GM12891 (cell line): ENCODE measurements at places on chromosomes 3 and 15.

DNA sequence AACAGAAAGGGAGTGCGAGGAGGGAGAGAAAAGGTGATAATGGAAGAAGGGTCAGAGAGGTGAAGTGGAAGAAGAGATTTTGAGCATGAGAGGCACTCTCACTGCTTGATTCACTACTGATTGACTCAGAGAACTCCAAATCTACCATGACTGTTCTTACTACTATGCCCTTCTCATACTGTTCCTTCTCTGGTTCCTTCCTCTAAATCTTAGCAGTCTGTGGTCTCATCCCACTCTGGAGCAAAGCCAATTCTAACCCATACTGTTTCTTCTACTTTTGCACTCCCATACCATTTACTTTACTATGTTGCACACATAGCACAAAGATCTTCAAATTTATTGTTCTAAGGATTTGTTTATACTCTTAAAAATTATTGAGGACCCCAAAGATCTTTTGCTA is 100.8 kb downstream of the DTWD1 start:
- no peak for DNase-seq

- peak; percentile 14 for DNase-seq
Observed at GRCh38 chr3:157532529-157533297, 29.5 kb upstream of the VEPH1 start.

- no peak for DNase-seq
Observed at GRCh38 chr15:68817304-68818065, 3.2 kb downstream of the ANP32A start.

DNA sequence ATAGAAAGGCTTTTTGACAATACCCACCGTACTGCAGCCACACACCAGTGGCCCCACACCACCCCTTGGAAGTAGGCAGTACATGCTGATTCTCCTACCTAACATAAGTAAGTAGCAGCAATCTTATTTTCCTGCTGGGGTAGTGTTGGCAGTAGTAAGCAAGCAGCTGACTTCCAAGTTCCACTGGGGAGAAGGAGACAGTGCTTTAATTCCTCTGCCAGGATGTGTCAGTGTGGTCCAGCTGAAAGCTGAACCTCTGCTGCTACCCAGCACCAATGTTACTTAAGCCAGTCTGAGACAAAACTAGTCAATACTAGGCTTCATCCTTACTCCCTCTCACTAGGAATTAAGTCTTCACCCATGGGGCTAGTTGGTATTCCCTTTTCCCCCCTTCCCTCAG is 74.7 kb downstream of the DZIP3 start:
- no peak for DNase-seq

DNA sequence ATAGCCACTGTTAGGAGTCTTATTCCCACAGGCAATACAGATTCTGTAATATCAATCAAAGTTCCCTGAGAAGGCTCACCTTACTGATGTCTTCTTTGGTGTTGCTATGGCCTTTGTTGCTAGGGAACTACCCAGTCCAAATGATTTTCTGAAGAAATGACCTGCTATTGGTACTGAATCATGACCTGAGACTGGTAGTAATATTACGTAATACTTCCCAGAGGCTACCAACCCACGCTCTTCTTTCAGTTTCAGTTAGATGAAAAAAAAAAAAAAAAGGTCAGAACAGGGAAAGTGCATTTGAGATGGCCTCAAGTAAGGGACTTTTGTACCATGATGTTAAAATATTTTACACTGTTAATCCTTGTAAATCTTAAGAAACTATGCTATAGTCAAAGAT is 1092.5 kb upstream of the EPHA6 start:
- DNase-seq = no peak

DNA sequence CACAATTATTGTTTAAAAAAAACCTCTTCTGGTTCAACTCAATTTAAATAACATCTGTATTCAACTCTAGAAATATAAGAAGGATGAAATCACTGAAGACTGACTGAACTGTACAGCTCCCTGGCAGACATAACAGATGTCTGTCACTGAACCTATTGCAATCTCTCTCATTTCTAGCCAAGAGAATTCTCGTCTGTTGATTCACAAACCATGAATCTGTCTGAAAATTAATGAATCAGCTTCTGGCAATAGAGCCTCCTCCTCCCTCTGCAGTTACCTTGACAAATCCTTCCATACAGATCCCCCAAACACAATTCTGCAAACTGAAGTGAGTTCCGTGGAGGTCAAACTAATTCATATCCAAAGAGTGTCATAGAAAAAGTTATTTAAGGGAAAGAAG is 561.4 kb downstream of the PYDC2 start:
- no peak for DNase-seq

GRCh38 chr3:179743913-179744312 is 91.1 kb downstream of the USP13 start:
- DNase-seq = no peak

- no peak for DNase-seq
Observed at GRCh38 chr3:16395212-16395611, 118.3 kb downstream of the RFTN1 start.

DNA sequence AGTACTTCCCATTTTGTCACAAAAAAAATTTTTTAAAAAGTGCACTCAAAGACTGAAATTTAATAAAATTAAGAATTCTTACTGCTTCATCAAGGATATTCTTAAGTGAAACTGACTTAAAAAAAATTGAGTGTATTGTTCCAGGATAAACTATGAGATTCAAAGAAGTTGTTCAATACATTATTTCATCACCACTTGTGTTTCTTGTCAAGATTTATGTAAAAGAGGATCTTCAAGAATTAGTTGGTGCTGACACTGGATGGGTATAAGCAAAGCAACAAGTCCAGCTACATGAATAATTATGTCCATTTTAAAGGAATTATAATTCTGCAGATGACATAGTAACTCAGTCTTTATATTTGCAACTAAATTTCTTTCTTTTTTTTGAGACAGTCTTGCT is 4.3 kb upstream of the AP4E1 start:
- DNase-seq = no peak
